ENCODE measurements at places on chromosomes 2 and 18.

DNA sequence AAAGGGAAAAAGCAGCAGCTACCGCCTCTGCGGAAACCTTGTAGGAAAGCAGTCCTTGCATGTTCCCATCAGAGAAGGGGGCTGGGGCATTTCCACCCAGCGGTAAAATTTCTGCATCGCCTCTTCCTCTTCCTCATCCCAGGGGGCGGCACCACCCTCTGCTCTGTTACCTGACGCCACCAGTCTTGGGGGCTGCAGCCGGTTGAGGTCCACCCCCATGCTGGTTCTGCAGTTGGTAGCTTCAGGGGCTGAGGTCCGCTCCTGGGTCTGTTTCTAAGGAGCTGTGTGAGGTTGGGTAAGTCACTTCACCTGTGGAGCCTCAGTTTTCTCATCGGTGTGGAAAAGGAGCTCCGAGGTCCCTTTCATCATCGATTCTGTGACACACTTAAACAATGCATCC is 14.2 kb upstream of the AGAP1 start:
- DNase-seq, result no peak

DNA sequence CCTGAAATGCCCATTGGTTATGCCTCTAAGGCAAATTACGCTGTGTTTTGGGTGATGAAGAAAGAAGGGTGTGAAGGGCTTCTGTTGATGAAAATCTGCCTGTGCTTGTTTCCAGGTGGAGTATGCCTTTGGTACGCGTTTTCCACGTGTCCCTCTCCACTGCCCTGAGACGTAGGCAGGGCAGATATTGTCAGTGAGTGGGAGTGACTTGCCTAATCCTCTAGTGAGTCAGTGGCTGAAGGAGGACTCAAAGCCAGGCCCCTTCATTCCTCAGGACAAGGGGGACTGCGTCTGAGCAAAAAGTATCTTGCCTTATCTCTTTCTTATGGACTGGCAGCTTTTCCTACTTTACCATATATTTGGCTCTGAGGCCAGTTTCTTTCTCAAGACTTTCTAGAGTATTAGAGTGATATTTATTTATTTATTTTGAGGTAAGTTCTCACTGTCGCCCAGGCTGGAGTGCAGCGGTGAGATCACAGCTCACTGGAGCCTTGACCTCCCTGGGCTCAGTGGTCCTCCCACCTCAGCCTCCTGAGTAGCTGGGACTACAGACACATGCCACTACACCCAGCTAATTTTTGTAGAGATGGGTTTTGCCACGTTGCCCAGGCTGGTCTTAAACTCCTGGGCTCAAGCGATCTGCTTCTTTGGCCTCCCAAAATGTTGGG is 10.2 kb downstream of the RALB start:
- no peak for DNase-seq

DNA sequence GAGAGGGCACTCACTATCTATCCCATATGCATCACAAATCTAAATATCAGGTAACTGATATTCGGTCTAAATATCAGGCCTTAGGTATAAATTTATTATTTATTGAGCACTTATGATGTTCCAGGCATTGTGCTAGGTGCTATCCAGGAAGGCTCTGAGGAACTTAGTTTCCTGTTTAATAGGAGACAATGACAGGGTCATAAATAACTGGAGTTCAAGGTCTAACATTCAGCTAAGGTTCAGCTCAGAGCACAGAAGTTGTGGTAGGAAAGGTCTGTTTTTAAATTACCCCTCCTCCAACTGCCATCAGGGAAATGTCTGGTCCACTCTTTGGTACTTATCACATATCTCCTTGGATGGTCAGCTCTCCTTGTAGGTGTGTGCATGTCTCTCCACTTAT is 193.6 kb downstream of the AGPS start:
- no peak for DNase-seq

DNA sequence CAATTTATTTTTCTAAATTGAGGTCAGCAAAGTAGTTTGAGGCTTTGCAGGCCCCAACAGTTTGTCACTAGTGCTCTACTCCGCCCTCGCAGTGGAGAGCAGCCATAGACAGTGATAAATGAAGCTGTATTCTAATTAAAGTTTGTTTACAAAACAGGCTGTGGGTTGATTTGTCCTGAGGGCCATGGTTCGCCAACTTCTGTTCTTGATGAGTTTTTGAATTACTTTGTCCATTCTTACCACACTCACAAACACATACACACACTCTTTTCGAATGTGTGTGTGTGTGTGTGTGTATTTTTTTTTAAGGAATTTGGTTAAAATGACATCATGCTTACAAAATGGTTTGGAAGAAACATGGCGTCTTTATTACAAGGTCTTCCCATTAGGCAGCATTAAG is 68.6 kb downstream of the MTCL1 start:
- no peak for DNase-seq

GRCh38 chr2:197889041-197889440 is 84.6 kb downstream of the PLCL1 start:
- peak; percentile 51 for DNase-seq

DNA sequence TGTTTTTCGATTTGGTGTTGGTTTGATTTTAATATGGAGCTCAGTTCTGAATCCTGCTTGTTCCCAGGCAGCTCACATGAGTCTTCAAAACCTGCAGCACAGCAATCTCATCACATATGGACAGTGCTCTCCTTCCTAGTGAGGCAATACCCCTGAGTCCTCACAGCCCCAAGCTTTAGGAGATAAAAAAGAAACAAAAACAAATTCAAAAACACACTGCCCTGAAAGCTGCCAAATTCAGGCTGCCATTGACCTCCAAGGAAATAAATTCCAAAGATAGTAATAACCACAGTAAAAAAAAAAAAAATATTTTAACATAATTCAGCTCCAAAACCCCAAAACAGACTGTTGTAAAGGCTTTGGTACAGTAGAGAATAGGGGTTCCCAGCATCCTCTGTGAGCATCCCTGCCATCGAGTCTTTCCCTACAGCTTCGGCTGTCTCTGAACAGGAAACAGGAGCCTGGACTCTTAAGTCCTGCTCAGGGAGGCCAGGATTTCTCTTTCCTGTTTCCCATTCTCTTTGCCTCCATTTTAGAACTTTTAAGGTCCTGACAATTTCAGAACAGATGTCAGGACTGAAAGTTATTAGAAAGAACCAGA is 14.7 kb upstream of the SP3 start:
- DNase-seq, result no peak

DNA sequence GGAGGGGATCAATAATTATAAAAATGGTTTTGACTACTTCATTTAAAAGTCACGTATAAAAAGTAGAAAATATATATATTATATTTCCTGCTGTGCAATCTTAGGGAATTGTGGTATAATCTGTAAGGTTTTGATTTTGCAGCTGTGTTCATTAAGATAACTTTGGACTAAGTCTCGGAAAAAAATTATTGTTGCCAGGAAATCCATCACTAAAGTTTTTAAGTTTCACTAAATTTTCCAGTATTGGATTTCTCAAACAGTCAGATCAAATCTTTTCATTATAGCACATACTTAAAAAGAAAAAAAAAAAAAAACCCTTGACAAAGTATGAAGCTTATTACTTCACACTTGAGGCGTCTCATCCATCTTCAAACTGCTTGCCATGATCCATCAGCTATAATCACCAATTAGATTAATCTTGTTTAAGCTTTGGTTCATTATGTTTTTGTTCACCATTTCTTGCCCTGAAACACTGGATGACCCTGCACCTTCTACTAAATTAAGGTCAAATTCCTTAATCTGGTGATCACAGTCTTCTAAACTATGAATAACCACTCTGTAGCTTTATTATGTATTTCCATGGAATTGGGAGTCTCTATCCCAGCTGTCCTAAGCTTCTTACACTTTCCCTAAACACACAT is 326.6 kb upstream of the COL3A1 start:
- DNase-seq, result no peak

DNA sequence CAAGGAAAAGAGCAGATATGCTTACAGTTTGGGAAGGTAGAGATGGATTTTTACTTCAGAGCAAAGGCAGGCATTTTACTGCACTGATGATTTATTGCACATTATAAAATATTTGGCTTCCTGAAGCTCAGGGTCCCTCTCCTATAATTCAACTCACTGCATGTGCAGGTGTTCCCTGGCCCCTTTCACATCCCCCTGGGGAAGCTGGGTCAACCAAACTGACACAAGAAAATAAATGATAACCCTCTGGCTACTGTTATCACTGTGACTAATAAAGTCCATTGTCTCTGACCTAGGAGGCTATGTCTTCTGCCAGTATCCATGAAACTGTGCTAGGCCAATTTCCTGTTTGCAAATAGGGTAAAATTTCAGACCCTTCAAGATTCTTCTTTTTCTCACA is 163.1 kb downstream of the ARL6IP6 start:
- DNase-seq, result no peak

GRCh38 chr2:23602116-23602515 is 217.1 kb downstream of the KLHL29 start:
- DNase-seq, result no peak

DNA sequence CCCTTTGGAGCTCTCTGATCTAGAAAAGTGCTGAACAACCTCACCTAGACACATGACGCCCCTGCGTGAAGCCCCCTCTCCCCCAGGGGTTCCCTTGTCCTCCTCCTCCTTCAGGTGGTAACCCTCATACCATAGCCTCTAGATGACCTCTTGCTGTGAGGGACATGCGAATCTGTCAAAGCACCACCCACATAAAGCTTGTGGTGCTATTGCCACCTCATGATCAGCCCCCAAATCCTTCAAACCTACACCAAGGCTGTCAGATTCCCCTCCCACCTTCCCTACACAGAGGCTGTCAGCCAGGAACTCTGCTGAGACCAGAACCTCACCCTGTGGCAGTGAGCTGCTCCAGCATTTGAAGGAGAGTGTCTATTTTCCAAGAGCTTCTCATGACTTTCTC is 43.1 kb upstream of the TEX51 start:
- DNase-seq, result no peak

- no peak for DNase-seq
Measured at GRCh38 chr18:354003-354402, 86.2 kb upstream of the THOC1 start.

DNA sequence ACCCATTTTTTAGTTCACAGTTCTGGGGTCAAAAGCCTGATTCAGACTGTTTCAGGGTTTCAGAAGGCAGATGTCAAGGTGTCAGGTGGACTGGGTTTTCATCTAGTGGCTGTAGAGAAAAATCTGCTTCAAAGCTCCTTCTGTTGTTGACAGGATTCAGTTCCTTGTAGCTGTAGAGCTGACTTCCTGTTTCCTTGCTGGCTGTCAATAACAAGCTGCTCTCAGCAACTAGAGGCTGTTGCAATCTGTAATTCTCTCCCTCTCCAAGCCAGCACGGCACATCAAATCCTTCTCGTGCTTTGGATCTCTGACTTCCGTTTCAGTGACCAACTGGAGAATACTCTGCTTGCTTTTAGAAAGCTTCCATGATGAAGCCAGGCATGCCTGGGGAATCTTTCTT is 179.4 kb downstream of the DOK6 start:
- peak; percentile 3 for DNase-seq

GRCh38 chr2:201904538-201905420 is 98.4 kb downstream of the CDK15 start:
- DNase-seq, result no peak

DNA sequence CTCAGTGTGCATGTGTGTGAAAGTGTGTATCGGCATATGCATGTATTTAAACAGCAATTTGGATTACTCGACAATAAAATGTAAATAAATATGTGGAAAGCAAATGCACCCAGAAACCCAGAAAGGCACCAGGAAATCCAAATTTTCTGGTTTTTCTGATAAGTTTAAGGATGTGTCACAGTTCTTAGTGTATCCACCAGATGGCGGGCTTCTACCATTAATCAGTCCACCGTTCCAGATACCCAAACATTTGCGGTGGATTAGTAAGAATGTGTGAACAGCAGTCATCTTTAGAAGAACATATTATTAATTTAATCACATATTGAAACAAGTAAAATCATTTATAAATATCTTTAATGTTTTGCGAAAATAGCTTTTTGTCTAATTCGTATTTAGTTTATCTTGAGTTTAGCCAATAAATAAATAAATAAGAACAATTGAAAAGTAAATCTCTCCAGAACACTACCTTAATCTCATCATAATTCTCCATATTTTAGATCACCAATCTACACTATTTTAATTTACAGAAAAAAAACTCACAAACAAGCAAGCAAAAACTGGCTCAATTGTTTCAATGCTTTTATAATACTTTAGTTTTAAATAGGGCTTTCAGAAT is 298.9 kb downstream of the DSEL start:
- DNase-seq, result peak; percentile 72

DNA sequence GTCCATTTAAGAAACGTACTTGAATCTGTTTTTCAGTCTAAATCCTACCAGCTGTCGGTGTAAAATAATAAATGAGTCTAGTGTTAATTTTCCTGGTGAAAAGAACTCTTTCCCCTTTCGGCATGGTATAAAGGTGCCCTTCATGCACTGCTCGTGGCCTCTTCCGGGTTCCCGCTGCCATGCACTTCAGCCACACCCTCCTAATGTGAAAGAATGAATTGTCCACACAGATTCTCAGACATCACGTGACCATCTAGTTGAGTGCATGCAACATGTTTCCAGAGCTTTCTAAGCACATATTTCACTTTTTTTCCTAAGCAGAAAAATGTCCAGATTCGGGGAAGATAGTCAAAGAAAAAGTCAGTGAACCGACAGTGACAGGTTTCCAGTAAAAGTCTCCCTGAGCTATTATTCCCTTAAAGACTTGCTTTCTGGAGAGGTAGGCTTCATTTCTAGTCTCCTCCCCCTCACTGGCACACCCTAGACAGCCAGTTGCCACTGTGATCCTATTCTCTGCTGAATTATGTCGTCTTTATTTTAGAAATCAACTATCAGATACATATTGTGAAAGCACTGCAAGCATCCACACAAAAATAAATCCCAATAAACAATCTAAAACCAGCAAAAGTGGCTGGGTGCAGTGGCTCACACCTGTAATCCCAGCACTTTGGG is 65.9 kb upstream of the RPL31 start:
- no peak for DNase-seq

DNA sequence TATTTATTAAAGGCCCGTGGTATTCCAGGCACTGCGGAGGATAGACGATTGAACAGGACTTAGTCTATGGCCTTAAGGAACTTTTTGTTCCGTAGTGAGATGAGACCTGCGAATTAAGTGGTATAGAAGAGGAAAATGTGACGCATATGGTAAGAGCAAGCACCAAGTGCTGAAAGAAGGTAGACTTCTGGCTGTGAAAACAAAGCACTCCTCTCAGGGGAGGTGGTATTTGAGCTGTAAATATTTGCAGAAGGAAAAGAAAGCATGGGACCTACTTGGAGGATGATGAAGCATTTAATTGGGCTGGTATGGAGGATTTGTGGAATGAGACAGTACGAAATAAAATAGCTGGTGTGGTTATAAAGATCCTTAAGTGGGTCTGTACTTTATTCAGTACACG is 62.5 kb downstream of the GPR39 start:
- no peak for DNase-seq

GRCh38 chr18:42271647-42272414 is 316.8 kb downstream of the PIK3C3 start:
- no peak for DNase-seq

- DNase-seq, result no peak
Measured at GRCh38 chr2:211103989-211104388, 547.6 kb downstream of the CPS1 start.

DNA sequence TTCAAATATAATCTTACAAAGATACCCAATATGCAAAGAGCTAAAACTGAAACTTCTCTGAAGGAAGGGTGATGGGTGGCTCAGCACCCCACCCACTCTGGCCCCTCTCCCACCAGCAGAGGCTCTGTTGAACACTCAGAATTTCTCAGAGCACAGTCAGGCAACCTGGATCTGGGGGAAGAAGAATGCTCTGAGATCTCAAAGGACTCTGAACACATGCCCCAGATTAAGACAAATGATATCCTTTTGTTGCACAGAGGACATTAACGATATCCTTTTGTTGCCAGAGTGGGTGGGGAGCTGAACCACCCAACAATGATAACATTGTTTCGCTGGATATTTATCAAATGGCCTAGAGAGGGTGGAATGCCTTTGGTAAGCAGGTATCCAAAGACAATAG is 104.8 kb downstream of the LBH start:
- peak; percentile 36 for DNase-seq

- DNase-seq, result peak; percentile 7
Measured at GRCh38 chr18:23438608-23439366, 14.3 kb upstream of the RIOK3 start.
